ENCODE measurements at places on chromosomes 4 and X.
A peak's percentile ranks its signal among the peaks of the same experiment; 100 is the strongest.

DNA sequence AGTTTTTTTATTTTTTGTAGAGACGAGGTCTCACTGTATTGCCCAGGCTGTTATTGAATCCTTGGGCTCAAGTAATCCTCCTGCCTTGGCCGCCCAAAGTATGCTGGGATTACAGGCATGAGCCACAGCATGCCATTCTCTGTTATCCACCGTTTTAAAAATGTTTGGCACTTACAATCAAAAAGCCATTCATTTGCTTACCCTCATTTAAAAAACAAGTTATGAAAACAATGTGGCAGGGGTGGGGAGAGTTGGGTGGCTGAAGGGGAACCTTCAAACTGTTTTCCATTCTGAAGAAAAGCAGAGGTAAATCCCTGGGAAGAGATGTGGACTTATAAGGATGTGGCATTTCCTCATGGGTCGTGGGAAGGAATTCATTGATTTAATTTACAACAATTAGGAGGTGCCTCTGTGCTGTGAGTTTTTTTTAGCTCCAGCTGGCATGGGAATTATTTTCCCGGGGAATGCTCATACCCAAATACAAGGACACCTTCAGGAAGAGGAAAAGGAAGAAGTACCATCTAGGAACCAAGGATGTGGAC lies 103.5 kb downstream of the MID1 start:
- DNase-seq = no peak

DNA sequence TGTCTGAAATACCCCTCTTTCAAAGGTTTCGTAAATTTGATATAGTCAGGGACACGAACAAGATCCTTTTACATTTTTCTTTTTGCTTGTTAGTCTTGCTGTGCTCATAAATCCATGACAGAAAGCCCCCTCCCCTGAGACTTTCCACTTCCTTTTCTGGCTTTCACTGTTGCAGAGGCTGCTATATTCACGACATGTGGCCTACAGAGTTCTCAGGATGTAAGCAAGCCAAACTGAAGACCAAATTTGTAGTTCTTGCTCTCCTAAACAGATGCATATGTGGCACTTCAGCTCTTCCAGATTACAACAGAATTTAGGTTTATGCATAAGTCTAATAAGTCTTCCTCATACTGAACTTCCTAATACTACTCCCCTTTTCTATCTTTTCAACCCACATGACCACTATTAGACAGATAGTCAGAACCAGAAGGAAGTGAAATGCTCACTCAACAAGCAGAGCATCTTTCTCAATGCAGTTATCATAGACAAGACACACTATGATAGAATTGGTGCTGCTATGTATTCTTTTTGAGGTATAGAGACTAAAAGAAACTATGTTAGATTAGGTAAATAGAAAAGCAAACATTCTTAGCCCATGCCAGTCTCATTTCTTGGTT lies 15.0 kb downstream of the BTK start:
- no peak for DNase-seq

- no peak for DNase-seq
Measured at GRCh38 chrX:135435933-135436332, 14.2 kb downstream of the SMIM10L2A start.

- no peak for DNase-seq
Measured at GRCh38 chr4:181701894-181702293, 541.3 kb upstream of the TENM3 start.

DNA sequence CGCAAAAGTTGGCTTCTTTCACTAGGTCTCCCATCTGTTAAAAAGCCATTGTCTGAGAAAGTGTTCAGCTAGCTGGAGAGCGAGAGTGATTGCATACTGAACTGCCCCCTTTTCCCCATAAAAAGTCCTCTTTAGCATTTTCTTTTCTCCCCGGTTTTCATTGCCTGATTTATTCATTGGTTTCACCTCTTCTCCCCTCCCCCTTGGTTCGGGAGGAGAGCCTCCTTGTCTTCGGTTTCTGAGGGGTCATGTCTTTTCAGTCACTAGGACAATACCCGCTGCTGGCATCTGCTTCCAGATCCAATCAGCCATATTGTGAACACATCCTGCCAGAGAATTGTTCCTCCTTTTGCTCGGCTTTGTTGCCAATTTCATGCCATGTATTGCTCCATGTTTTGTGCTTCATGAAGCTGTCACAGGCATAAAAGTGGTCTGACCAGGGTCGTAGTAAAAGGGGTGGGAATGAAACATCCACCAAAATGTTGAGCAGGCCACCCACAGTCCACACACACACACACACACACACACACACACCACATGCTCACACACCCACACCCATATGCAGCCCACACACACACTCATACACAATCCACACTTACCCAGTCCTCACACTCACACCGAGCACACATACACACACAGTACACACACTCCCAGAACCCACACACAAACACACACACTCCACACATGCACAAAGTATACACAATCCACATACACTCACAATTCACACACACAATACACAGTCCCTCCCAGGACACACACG lies 136.0 kb downstream of the NKX6-1 start:
- no peak for DNase-seq

DNA sequence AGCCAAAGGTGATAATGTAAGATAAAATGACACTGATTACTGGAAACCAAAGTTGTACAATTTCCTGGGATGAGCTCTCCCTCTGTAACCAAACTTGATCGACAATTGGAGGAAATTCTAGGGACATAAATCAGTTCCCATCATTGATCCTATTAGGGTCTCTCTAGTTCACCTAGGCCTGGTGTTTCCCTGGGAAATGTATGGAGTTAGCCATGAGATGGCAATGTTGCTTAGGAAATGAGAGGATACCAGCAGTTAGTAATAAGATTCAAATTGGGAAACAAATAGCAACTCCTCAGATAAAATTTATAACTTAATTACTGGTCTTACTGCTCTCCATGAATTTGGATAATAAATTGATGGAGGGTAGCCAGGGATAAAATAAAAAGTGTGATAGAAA lies 52.2 kb downstream of the SPATA18 start:
- peak; percentile 22 for DNase-seq

GRCh38 chr4:10366628-10367027 lies 90.6 kb downstream of the ZNF518B start:
- no peak for DNase-seq

DNA sequence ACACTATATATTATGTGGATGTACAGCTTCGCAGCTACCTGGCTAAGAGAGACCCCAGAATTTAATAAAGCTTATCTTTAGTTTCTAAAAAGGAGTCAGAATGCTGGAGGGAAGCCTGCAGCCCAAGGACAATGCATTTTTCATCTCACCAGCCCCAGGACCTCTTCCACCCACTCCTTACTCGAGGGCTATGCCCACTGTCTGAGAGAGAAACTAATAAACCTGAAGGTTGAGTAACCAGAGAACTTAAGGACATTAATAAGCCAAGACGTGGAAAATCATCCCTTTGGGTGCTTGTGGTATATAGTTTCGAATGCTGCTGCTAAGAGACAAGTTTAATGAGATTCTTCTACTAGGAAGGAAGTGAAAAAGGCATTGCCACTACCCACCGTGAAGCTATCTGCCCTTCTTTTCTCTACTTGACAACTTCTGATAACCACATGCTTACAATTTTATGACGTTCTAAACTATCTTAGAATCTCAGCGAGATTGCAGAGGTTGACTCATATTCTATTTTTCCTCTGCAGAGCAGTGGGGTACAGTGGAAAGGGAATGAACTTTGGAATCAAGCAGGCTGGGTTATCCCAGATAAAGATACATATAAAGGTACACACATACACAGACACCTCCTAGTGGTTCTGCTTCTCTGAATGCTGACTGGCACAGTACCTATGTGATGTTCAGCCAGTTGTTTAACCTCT lies 3.3 kb downstream of the RELL1 start:
- DNase-seq = no peak

- DNase-seq = no peak
Measured at GRCh38 chrX:154419189-154419588, 7.8 kb downstream of the TAFAZZIN start.

- DNase-seq = no peak
Measured at GRCh38 chrX:34584781-34585180, 72.3 kb downstream of the TMEM47 start.

DNA sequence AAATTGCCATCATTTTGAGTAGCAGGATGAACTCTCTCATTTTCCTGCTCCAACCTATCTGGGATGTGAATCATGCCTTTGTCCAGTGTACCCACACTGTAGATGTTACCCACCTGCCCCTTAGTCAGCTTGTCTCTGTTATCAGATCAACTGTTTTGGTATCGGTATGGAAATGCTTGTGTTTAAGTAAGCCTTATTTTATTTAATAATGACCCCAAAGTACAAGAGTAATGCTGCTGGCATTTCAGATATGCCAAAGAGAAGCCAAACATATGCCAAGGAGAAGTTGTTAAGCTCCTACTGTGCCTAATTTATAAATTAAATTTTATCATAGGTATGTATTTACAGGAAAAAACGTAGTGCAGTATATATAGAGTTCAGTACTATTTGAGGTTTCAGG lies 18.6 kb upstream of the RAP1GDS1 start:
- DNase-seq = no peak

- no peak for DNase-seq
Measured at GRCh38 chr4:14387647-14388046, 614.6 kb upstream of the CPEB2 start.

DNA sequence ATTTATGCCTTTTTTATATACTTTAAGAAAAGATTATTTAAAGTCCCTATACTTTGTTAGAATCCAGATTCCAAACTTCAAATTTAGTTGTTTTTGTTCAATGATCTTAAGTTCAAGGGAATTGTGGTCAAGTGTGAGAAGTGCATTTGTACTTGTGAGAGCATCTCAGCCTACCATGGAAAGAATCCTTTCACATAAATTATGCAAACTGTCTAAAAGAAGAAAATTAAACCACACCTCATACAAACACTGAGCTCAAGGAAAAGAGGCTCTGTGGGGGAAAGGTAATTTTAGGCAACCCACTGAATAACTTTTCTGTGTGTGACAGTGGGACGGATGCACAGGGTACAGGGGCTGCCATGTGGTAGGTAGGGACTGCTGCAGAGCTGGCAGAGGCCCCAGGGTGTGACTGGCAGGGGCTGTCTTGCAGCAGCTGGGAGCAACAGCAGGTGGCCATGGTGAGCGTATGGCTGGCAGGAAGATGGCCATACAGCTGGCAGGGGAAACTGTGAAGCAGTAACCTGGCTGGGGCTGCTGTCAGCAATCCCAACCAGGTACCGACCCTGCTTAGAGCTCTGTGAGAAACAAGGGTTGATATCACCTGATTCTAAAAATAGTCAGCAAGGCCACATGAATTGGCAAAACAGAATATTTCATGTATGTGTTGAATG lies 130.6 kb downstream of the UGT8 start:
- no peak for DNase-seq

GRCh38 chr4:37389366-37389765 lies 144.8 kb downstream of the NWD2 start:
- DNase-seq = no peak

DNA sequence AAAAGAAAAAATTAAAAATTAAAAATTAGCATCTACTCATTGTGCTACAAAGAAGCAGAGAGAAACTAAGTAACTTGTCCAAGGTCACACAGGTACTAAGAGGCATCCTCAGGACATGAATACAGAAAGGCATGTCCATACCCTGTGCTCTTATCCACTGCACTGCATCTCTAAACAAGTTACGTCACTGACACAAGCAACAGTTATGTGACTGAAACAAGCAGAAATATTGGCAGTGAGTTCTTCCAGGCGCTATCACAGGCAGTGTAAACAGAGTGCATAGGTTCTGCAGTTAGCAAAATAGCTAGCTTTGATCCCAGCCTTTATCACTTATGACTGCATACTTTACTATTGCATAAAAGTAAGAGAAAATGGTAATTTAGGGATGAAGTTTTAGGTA lies 7.9 kb downstream of the VEGFC start:
- DNase-seq = no peak

- no peak for DNase-seq
Measured at GRCh38 chr4:54315561-54316538, 86.8 kb downstream of the PDGFRA start.

DNA sequence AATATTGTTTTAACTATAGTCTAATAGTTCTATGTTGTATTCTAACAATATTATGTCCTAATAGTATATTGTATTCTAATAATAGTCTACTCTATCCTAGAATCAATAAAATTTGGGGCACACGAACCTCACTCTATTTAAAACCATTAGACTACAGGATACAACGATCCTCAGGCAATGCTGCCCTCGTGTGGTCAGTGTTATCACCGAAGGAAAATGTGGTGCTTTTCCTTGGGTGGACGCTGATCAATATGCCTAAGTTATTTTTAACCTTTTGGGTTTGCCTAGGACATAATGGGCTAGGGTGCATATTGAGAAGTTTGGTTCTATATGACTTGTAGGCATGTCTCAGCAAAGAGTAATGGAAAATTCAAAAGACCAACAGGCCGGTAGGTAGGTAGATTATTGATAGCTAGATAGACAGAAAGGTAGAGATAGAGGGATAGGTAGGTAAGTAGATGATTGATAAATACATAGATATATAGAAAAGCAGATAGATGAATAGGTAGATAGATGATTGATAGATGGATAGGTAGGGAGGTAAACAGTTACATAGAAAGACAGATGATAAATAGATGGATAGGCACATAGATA lies 75.1 kb downstream of the PRKX start:
- DNase-seq = peak; percentile 48

DNA sequence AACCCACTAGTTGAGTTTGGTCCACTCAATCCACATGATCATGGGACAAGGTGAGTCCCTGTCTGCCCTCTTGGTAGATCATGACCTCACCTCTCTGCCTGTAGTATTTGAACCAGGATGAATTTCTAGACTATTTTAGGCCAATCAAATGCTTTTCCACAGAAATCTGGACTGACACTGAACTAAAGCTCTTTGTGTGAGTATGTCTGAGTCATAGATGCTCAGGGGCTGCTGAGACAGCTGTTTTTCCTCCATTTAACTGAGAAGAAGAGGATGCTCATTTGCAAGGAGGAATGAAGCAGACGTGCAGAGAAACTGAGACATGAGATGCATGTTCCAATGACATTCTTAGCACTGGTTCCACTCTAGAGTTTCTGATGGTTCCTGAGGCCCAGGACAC lies 77.3 kb upstream of the TMEM47 start:
- DNase-seq = peak; percentile 30

DNA sequence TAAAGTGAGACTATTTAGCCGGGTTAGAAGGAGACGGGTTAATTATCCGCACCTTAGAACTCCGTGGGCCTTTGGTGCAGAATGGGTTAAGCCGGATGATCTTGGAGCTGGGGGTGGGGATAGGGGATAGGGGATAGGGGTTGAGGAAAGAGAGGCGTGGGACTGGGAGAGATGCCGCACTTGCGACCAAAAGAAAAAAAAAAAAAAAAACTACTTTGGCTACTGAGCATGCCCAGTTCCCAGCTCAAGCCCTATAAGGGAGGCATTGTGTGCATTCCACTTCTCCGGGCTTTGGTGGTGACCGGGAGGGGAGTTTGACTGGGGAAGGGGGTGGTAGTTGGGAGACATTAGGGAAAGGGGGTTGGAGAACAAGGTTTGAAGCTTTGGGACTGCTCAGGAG lies at the start of gene SLITRK4:
Gene SLITRK4, minus strand, starts transcription at position 187 of the 400 bp plus-strand sequence. CDS start 4,993 bp downstream, outside the sequence.
- no peak for DNase-seq

DNA sequence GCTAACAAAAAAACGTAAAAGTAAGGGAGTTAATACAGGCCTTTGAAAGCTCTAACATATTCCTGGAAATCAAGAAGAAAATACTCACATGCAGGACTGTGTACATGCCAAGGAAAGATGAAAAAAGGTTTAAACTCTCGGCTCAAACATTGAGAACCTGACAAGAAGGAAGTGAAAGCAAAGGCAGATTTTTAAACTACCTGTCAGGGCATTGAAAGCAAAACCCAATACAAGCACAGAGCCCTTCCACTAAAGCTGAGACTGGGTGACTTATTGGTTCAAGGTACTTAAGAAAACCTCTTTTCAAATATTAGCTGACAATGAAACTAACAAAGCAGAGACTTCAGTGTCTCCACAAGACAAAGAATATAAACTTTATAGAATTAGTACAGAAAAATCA lies 313.0 kb upstream of the GRID2 start:
- DNase-seq = no peak

- DNase-seq = peak; percentile 90
Measured at GRCh38 chr4:83010522-83011318, at the start of gene LIN54. Gene LIN54, minus strand, starts transcription at chr4:83010823. Its CDS starts 25,979 bp downstream, at chr4:82984844.
